ENCODE measurements at places on chromosomes 7 and 10.

DNA sequence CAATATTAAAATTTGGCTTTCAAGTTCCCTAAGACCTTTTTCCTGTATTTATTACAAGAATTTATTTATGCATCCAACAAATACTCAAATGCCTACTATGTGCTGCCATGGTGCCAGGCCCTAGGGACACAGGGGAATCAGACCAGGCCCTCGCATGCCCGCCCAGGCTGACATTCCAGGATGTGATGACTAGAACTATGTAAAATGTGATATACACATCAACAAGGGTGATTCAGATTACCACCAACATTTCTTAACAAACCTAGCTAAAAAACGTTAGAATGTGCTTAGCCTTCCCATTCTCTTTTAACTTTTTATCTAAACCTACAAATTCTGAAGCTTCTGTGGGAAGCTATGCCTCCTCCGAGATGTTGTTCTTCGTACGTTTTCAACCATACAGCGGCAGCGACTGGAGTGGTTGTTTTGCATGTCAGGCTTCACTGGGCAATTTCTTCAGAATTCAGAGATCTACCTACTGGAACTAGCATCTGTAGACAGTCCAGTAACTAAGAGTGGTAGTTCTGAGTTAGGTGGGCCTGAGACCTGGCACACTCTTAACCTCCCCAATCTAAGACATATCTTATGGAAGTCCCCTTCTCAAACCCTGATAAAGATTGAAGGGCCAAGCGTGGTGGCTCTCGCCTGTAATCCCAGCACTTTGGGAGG, 22.1 kb downstream of the GNA12 start:
- H3K4me3 ChIP-seq, result no peak overlapping the region
- peaks cover 35% of the 10 kb centered on the region for H3K4me1 ChIP-seq
- DNase-seq, result no peak
- H3K27me3 ChIP-seq, result no peaks in the 10 kb centered on the region
- peaks cover 7% of the 10 kb centered on the region for H3K36me3 ChIP-seq

DNA sequence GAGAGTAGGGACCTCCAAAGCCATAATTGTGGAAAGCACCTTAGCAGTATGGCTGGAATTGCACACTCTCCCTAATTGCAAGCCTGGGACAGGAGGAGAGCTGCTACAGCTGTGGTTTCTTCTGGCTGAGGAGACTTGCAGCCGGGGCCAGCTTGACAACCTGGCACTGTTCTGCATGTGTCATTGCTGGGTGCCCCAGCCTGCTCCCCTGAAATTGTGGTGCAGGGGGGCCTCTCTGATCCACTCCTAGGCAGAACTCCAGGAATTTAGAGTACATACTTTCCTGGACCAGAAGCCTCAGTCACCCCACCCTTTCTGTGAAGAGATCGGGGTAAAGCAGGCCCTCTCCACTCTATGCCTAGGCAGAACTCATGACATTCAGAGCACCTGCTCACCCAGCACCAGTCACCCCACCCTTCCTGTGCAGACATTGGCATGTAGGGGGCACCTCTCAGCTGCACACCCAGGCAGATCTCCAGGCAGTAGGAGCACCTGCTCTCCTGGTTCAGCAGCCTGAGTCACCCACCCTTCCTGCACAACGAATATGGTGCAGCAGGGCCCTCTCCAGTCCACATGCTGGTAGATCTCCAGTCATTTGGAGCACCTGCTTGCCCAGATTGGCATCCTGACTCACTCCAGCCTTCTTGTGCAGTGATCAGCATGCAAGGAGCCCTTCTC, 34.4 kb upstream of the DYNC1I1 start:
- no peak overlapping the region for H3K4me3 ChIP-seq
- no peaks in the 10 kb centered on the region for H3K27me3 ChIP-seq
- no peaks in the 10 kb centered on the region for H3K36me3 ChIP-seq
- no peak overlapping the region for H3K27ac ChIP-seq
- H3K4me1 ChIP-seq, result no peaks in the 10 kb centered on the region

DNA sequence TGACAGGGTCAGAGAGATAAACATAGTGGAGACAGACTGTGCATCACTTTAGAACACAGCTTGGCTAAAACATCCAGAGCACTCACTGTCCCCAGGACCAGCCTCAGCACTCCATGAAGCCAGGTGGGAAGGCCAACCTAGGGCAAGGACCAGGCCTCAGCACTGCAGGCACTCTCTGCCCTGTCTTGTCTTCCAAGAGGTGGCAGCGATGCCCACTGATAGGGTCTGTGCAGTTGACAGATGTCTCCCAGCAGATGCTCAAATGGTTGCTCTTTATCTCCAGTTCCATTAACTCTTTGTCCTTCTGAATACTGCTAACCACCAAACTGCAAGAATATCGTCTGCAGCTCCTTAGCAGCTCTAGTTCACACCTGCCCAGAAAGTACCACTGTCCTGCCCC, 9.1 kb downstream of the DDX56 start:
- DNase-seq, result no peak
- peaks cover 43% of the 10 kb centered on the region for H3K36me3 ChIP-seq
- H3K27ac ChIP-seq, result no peak overlapping the region
- no peaks in the 10 kb centered on the region for H3K4me1 ChIP-seq

DNA sequence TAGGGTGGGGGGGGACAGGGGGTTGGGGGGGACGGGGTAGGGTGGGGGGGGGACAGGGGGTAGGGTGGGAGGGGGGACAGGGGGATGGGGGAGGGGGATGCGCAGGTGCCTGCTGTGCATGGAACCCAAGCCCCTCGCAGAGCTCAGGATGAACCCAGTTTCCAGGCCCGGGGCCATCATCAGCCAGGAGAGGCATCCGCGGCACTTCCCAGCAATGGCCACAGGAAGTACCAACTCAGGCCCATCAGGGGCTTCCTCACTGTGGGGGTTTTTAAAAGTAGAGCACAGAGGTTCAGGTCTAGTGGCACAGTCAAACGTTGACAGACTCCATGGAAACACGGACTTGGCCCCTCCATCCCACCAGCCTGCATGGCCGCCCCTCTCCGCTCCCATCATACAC, 172.7 kb downstream of the DIP2C start:
- H3K27ac ChIP-seq, result no peak overlapping the region
- no peaks in the 10 kb centered on the region for H3K27me3 ChIP-seq
- H3K4me3 ChIP-seq, result no peak overlapping the region
- peaks cover 2% of the 10 kb centered on the region for H3K36me3 ChIP-seq

DNA sequence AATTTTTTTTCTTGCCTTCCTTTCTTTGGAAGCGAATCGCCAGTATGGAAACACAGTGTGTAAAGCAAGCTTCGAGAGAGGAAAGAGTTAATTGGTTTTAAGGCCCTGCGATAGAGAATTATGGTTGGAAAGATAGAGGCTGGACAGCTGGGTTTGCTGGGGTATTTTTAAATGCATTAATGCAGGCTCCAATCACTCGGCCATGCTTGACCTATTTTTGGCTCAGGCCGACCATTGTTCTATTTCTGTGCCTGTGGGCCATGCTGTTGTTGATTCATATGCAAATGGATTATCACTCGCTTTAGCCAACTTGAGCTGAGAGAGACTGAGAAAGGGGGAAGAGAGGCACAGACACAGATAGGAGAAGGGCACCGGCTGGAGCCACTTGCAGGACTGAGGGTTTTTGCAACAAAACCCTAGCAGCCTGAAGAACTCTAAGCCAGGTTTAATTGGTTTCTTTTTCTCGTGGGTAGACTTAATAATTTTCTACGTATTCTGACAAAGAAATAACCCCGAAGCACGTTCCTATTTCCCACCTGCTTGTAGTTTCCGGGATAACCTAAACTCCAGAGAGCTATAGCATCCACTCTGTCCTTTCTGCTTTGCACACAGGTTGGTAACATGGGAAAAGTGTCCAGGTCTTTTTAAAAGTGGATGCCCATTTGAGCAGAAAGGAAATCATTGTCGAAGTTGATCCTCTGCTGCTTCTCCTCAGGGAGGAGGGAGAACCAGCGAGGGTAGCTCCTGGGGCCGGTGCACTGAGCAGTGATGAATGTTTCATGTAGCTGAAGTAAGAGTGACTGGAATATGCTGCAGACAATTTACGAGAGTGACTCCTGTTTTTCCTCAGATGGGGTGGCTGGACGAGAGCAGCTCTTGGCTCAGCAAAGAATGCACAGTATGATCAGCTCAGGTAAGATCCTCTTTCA, at the start of gene HDAC9:
TSS of gene HDAC9 (plus strand) at position 338 of the 929 bp plus-strand sequence. CDS start at position 892, 554 bp downstream.
- no peaks in the 10 kb centered on the region for H3K36me3 ChIP-seq
- DNase-seq, result peak; percentile 66
- no peaks in the 10 kb centered on the region for H3K27me3 ChIP-seq

DNA sequence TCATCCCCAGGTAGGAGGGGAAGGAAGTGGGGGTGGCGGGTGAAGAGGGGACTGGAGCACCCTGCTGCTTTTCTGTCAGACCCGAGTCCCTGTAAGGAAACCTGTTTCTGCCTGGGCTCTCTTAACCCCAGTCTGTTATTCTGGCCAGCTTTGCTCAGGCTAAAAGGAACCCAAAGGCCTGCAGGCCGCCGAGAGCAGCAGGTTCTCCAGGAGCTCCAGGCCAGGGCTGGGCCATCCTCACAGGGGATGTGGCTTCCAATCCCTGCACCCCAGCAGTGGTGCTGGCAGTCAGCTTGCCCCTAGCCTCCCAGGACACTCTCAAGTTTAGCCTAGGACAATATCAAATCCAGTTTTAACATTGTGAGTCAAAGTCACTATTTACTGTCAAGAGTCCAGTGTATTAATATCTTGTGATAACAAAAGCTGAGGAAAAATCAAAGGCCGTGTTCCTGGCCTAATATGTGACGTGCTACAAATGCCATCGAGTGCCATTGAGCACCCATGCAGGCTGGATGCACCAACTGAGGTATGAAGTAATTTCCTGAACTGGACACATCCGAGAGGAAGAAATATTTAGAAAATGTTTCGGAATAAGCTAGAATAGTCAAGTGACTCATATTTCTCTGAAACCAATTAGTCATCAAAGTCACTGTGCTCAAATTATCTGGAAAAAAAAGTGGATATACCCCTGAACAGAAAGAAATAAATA, 7.0 kb downstream of the PKD1L1 start:
- H3K4me1 ChIP-seq, result peaks cover 8% of the 10 kb centered on the region
- no peak for DNase-seq
- H3K4me3 ChIP-seq, result no peak overlapping the region
- no peaks in the 10 kb centered on the region for H3K27me3 ChIP-seq
- H3K36me3 ChIP-seq, result no peaks in the 10 kb centered on the region

GRCh38 chr10:48598243-48598935, 6.5 kb downstream of the ARHGAP22 start:
- H3K4me1 ChIP-seq, result peaks cover 3% of the 10 kb centered on the region
- no peaks in the 10 kb centered on the region for H3K27me3 ChIP-seq
- no peaks in the 10 kb centered on the region for H3K36me3 ChIP-seq
- no peak for DNase-seq
- no peak overlapping the region for H3K4me3 ChIP-seq

- H3K27ac ChIP-seq, result no peak overlapping the region
- no peaks in the 10 kb centered on the region for H3K27me3 ChIP-seq
- no peaks in the 10 kb centered on the region for H3K36me3 ChIP-seq
- H3K4me1 ChIP-seq, result no peaks in the 10 kb centered on the region
- no peak for DNase-seq
- H3K4me3 ChIP-seq, result no peak overlapping the region
Measured at GRCh38 chr7:19213746-19214145, 68.5 kb upstream of the FERD3L start.

DNA sequence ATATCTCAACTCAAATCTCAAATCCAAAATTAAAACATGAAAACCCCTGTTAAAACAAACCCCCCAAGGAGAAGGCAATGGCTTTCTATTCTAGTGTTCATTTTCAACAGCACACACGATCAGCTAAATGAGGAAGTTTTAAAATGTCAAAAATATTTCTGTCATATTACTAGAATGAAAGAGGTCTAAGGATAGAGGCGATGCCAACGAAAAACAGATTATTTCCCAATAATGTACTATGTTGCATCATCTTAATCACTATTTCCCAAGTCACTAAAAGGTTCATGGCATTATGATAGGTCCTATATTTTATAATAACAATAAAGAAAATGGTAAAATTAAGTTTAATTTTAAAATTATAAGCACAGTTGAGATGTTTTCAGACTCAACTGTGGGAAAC, 10.1 kb downstream of the CNOT4 start:
- no peaks in the 10 kb centered on the region for H3K36me3 ChIP-seq
- DNase-seq, result no peak
- no peak overlapping the region for H3K4me3 ChIP-seq
- no peaks in the 10 kb centered on the region for H3K4me1 ChIP-seq
- no peak overlapping the region for H3K27ac ChIP-seq
- H3K27me3 ChIP-seq, result no peaks in the 10 kb centered on the region

GRCh38 chr10:78199759-78200158, 166.1 kb downstream of the RPS24 start:
- no peaks in the 10 kb centered on the region for H3K36me3 ChIP-seq
- H3K27ac ChIP-seq, result no peak overlapping the region
- H3K4me1 ChIP-seq, result no peaks in the 10 kb centered on the region
- no peak for DNase-seq
- H3K4me3 ChIP-seq, result no peak overlapping the region
- no peaks in the 10 kb centered on the region for H3K27me3 ChIP-seq

GRCh38 chr7:77455321-77455720, 39.2 kb upstream of the GSAP start:
- no peaks in the 10 kb centered on the region for H3K27me3 ChIP-seq
- no peak for DNase-seq
- no peak overlapping the region for H3K27ac ChIP-seq
- no peak overlapping the region for H3K4me3 ChIP-seq

DNA sequence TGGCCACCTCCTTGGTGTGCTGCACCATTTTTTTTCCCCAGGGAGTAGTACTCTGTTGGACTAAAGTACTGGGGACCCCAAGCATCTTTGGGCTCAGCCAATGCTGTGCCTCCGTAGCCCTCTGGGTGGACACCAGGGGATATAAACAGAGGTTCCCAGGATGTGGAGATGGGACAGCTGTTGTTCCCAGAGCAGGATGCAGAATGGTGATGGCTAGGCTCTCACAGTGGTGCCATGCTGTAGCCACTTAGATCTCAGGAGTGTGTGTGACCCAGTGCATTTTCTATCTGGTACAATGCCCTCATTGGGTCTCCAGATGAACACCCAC, 50.9 kb upstream of the SCIN start:
- peaks cover 14% of the 10 kb centered on the region for H3K36me3 ChIP-seq
- no peak overlapping the region for H3K4me3 ChIP-seq
- H3K27me3 ChIP-seq, result no peaks in the 10 kb centered on the region
- DNase-seq, result no peak
- no peaks in the 10 kb centered on the region for H3K4me1 ChIP-seq
- H3K27ac ChIP-seq, result no peak overlapping the region

GRCh38 chr10:75484717-75485116, 53.3 kb downstream of the LRMDA start:
- H3K4me3 ChIP-seq, result no peak overlapping the region
- no peak for DNase-seq
- no peak overlapping the region for H3K27ac ChIP-seq
- H3K36me3 ChIP-seq, result no peaks in the 10 kb centered on the region
- no peaks in the 10 kb centered on the region for H3K4me1 ChIP-seq

GRCh38 chr10:119250641-119251314, 43.4 kb downstream of the GRK5 start:
- no peaks in the 10 kb centered on the region for H3K36me3 ChIP-seq
- H3K27me3 ChIP-seq, result peaks cover 5% of the 10 kb centered on the region
- peaks cover 4% of the 10 kb centered on the region for H3K4me1 ChIP-seq
- no peak overlapping the region for H3K27ac ChIP-seq

DNA sequence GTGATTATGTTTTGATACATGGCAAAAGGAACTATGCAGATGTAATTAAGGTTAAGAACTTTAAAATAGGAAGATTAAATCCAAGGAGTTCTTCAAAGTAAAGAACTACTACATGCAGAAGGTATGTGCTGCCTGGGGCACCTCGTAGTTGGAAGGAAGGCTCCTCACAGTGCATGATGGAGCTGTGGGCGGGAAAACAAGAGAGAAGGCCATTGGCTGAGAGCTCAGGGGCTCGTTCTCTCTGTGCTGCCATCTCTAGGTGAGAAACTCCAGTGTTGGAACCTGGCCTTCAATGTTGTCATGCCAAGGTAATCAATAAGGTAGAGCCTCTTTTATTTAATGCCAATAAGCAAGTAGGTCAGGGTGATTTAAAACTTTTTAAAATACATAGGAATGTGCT, 391.4 kb upstream of the ETV1 start:
- H3K36me3 ChIP-seq, result no peaks in the 10 kb centered on the region
- H3K4me3 ChIP-seq, result no peak overlapping the region
- no peak overlapping the region for H3K27ac ChIP-seq

Data from H9 (cell line).